T follicular helper cell (primary cell): ENCODE measurements at places on chromosomes 16 and 17.

GRCh38 chr16:85258629-85259028 is 146.4 kb upstream of the CIBAR2 start:
- no peak for DNase-seq

GRCh38 chr16:19528666-19529065 is 4.9 kb downstream of the CCP110 start:
- DNase-seq: no peak

DNA sequence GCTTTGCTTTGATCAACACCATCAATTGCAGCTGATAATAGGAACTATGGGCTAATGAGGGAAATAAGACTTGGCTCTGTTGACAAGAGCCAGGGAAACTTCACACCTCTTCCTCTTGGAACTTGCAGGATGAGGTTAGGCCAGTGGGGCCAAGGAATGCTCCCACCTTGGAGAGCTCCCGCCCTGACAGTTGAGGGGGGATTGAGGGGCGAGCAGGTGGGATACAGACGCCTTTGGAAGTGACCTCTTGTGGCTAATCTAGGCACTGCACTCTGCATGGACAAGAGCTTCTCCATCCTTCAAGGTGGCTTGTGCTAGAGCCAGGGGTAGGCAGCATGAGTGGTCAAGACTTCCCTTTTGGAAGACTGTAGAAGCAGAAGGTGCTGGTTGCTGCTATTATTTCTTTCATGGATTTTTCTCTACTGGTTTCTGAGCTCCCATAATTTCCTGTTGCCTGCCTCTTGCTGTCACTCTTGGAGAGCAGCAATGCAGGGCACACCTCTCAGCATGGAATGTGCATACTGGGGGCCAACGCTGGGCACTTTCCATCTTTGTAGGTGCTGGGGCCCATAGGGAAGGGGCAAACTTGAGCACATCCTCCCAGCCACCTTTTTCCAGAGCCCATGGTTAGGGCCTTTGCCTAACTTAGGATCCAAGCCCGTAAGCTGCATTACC is 2.3 kb upstream of the PHF12 start:
- DNase-seq: peak; percentile 33

DNA sequence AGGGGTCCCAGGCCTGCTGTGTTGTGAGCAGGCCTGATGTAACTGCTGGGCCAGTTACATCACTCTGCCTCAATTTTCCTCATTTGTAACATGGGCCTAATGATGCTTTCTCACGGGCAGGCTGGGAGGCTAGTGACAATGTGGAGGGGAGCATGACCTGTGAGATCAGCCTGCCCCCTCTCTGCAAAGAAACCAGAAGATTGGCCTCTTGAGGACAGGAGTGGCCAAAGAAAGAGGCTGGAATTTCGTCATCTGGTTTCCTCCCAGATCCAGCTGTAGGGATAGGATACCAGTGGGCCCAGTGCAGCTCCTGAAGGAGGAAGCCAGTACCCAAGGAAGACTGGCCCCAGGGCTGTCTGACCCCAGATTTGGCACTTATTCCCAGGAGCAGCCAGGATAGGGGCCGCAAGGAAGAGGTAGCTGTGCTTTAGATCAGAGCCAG is 615 bp upstream of the SREBF1 start:
- no peak for DNase-seq

GRCh38 chr16:872436-873242 is 72.1 kb upstream of the GNG13 start:
- DNase-seq: no peak

DNA sequence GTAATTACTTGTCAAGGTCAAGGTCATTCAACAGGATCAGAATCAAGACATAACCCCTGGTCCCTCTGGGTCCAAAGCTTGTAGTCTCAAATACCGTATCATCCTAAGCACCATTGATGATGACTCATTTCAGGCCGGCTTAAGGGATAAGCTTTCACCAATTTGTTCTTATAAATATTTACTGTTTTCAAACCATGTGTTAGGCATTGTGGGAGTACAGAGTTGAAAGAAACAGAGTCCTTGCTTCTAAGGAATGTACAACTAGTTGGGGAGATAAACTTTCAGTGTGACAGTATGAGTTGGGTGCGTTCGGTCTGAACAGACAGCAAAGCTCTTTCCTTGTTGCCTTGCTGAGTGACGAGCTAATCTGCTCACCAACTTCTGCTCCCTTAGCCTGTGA is 183.5 kb upstream of the MAF start:
- DNase-seq: no peak

DNA sequence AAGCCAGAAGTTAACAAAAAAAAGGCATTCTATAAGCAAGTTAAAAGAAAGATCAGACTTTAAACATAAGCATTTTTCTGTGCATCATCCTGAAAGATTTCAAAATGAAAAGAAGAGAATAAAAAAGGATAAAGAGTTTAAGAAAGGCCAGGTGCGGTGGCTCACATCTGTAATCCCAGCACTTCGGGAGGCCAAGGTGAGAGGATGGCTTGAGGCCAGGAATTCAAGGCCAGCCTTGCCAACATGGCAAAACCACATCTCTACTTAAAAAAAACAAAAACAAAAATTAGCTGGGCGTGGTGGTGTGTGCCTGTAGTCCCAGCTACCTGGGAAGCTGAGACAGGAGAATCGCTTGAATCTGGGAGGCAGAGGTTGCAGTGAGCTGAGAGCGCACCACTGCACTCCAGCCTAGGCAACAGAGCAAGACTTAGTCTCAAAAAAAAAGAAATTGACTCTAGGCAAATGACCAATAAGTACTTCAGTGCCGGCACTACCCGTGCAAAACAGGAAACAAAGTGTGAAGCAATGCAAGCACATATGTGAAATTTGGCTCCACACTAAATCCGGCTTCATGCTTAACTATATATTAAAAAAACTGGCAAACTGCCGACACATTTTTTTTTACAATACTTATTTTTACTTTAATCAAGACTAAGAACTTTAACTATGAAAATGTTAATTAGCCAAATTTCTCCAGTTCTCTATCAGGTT is 83.2 kb upstream of the C17orf78 start:
- no peak for DNase-seq

- DNase-seq: no peak
Observed at GRCh38 chr17:51585514-51586104, 325.3 kb downstream of the UTP18 start.

- no peak for DNase-seq
Observed at GRCh38 chr16:51880776-51881175, 666.2 kb downstream of the TOX3 start.

DNA sequence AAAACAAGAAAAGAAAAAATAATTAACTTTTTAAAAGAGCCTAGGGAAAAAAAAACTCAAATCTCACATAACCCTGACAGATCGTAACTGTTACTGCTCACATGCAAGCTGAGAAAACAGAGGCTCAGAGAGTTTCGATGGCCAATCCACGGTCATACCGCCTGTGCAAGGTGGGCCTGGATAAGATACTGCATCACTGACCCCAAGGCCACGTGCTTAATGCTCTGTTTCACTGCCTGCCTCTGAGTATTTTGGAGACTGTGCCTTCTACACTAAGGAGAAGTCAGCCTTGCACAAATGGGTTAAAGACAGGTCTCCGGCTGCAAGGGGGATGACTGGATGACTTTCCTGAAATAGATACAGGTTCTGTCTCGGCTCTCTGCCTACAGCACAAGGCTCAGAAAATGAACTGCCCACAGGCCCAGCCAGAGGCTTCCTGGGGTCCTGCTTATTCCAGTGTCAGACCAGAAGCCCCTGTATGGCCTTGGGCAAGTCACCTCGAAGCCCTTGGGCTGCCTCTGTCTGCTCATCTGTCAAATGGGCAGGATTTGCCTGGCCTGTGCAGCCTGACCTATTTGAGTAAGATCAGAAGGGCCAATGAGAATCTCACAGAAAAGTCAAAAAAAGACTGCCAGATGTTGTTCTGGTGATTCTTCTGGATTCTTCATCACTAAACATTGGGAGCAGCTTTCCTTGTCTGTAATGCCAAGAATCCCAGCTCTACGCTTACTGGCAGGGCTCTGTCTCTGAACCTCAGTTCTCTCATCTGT is 25.8 kb downstream of the CNGB1 start:
- no peak for DNase-seq

GRCh38 chr17:72578817-72579470 is 458.1 kb downstream of the SOX9 start:
- DNase-seq: no peak

DNA sequence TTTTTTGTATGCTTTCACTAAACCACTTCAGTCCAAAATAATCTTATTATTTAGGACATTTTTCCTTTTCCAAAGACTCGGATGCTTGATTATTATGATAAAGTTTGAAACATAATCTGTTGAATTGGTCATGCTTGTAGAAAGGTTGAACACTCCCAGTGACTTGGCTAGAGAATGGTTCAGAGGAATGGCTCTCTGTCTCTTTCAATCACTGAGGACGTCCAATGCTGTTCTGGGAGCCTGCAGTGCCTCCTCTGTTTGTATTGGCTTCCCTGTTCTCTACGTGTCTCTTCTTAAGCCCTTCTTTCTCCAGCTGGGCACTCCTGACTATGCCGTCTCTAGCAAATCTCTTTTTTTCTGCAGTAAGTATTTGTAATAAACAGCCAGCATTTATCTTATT is 369.0 kb upstream of the DYNLRB2 start:
- DNase-seq: no peak
